Cardiac muscle cell (in vitro differentiated cells and primary cell): ENCODE measurements at places on chromosomes 2 and 18. TPM values are rescaled to one million over a fixed set of nuclear protein-coding genes. Genes with fewer than 3 reads are reported as not detected.

GRCh38 chr2:113390124-113390849 lies 47.2 kb upstream of the ZNG1B start:
- H3K4me3 ChIP-seq: no peak overlapping the region
- H3K27me3 ChIP-seq: no peaks in the 10 kb centered on the region
- DNase-seq: peak; percentile 51
- no peak overlapping the region for H3K27ac ChIP-seq
- H3K4me1 ChIP-seq: no peaks in the 10 kb centered on the region

- H3K27me3 ChIP-seq: no peaks in the 10 kb centered on the region
- no peak overlapping the region for H3K4me3 ChIP-seq
- H3K4me1 ChIP-seq: no peaks in the 10 kb centered on the region
- no peak for DNase-seq
Measured at GRCh38 chr2:199775267-199775666, 75.7 kb downstream of the FTCDNL1 start.

Gene ME2
- 33.4 and 47.3 TPM in 2 replicates for total RNA-seq

- H3K4me1 ChIP-seq: no peaks in the 10 kb centered on the region
- H3K4me3 ChIP-seq: no peak overlapping the region
- peak; percentile 21 for DNase-seq
- H3K27ac ChIP-seq: no peak overlapping the region
- H3K36me3 ChIP-seq: no peaks in the 10 kb centered on the region
Measured at GRCh38 chr2:19021721-19022120, 336.7 kb downstream of the OSR1 start.

GRCh38 chr18:72867746-72868584 lies at the start of gene NETO1:
Gene NETO1, minus strand, starts transcription at chr18:72867987. Its CDS starts 696 bp downstream, at chr18:72867291.
- no peaks in the 10 kb centered on the region for H3K4me1 ChIP-seq
- no peak within 1 kb of the TSS for H3K27ac ChIP-seq
- H3K36me3 ChIP-seq: no peaks in the 10 kb centered on the region
- peak within 1 kb of the TSS; percentile 57 for H3K4me3 ChIP-seq
- DNase-seq: peak; percentile 54

Gene SPEG
- total RNA-seq: 275 and 292 TPM in 2 replicates

DNA sequence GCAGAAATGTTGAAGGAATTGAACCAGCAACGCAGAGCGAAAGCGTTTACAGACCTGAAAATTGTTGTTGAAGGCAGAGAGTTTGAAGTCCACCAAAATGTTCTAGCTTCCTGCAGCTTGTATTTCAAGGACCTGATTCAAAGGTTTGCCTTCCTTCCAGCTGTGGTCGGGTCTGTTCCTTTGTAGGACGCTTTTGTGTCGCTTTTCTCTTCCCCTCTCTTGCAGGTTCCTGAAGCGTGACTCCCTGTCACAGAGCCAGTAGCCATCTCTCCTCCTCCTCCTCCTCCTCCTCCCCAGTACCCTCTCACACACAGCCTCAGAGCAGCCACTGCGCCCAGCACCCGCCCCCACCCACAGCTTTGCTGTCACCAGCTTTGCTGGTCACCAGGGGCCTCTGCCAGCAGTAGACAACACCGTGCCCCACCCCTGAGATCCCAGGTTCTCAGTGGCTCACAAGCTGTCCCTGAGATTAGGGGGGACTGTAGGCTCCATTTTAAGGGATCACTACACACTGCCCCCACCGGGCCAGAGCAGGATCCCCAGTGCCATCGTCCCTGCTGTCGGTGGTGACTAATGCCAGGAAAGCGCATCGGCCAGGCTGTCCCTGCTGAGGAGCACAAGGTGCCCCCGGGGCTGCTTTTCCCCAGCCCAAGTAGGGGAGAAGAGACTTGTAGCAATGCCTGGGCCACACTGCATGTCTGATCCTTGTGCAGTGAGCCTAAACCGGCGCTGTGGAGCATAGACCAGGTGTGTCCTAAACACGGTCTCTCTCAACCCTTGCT lies 242.3 kb downstream of the ATAD2B start:
- DNase-seq: no peak
- no peaks in the 10 kb centered on the region for H3K4me1 ChIP-seq
- no peaks in the 10 kb centered on the region for H3K27me3 ChIP-seq
- no peak overlapping the region for H3K4me3 ChIP-seq

Gene KIAA2012
- total RNA-seq: 0.21 TPM in 1 of 2 replicates, not detected in the other

- H3K27me3 ChIP-seq: no peaks in the 10 kb centered on the region
- H3K4me1 ChIP-seq: peaks cover 22% of the 10 kb centered on the region
- DNase-seq: peak; percentile 71
- no peaks in the 10 kb centered on the region for H3K36me3 ChIP-seq
- no peak overlapping the region for H3K4me3 ChIP-seq
Measured at GRCh38 chr2:191166111-191166755, 15.4 kb upstream of the STAT4 start.

GRCh38 chr18:72543357-72544055 lies 636 bp downstream of the CBLN2 start:
- H3K4me1 ChIP-seq: no peaks in the 10 kb centered on the region
- no peak for DNase-seq
- H3K36me3 ChIP-seq: no peaks in the 10 kb centered on the region
- no peak overlapping the region for H3K27ac ChIP-seq
- peaks cover 49% of the 10 kb centered on the region for H3K27me3 ChIP-seq
- peak overlapping the region; percentile 42 for H3K4me3 ChIP-seq

Gene SIX3
- total RNA-seq: not detected in 2 replicates

Gene CNGA3
- total RNA-seq: 0.04 TPM in 1 of 2 replicates, not detected in the other

DNA sequence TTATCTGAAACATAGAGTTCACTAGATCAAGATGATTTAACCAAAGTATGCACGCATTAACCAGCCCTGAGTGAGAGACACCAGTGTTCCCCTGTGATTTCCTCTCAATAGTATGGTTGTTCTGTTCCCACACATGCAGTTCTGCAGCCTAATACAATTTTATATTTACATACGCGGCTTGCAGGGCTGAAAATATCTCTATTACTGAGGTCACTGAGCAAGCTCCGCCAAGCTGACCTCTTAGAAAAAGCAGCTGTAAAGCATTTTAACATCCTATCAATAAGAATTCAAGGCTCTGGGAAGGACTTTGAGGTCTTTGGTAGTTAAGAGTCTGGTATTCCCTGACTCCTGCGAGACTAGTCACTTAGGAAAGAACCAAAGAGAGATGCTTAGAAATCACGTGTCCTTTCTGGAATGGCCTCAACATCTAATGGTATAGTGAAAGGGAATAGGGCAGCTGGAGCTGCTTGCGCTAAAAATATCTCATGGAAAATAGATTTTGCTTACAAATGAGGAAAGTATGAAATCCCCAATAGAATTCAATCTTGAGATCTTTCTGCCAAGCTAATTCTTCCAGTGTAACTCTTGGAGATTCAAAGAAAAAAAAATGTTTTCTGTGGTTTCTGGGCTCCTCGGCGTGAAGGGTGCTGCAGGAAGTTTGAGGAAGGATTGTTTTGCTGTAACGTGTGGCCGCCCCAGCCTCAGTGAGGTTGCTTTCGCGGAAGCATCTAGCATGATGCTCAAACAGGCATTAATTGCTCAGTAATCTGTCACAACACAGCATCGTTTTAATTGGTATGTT lies 59.2 kb downstream of the DOCK10 start:
- no peak overlapping the region for H3K27ac ChIP-seq
- peak; percentile 82 for DNase-seq
- H3K4me1 ChIP-seq: no peaks in the 10 kb centered on the region
- no peaks in the 10 kb centered on the region for H3K36me3 ChIP-seq

DNA sequence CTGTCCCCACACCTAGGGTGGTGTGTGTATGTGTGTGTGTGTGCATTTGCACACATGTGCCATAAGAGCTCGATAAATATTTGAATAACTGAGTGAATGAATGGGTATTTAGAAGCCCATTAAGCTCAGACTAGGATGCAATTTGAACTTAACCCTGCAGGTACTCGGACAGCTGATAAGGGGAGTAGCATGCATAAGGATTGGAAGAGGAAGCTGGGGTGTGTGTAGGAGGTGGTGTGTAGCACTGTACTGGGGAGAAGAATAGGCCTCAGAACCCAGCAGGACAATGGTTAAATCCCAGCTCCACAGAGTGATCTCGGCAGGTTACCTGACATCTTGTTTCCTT lies 1.8 kb upstream of the KCNF1 start:
- no peak for DNase-seq
- no peak overlapping the region for H3K4me3 ChIP-seq
- H3K4me1 ChIP-seq: no peaks in the 10 kb centered on the region
- no peaks in the 10 kb centered on the region for H3K36me3 ChIP-seq
- no peak overlapping the region for H3K27ac ChIP-seq

- no peaks in the 10 kb centered on the region for H3K27me3 ChIP-seq
- DNase-seq: no peak
- no peaks in the 10 kb centered on the region for H3K4me1 ChIP-seq
- H3K4me3 ChIP-seq: no peak overlapping the region
Measured at GRCh38 chr2:226969417-226970080, 133.7 kb downstream of the RHBDD1 start.

GRCh38 chr2:83079007-83079406 lies 1380.1 kb downstream of the SUCLG1 start:
- H3K4me3 ChIP-seq: no peak overlapping the region
- no peak for DNase-seq
- no peak overlapping the region for H3K27ac ChIP-seq

- H3K4me3 ChIP-seq: no peak overlapping the region
- no peaks in the 10 kb centered on the region for H3K4me1 ChIP-seq
- DNase-seq: no peak
- H3K36me3 ChIP-seq: no peaks in the 10 kb centered on the region
Measured at GRCh38 chr2:209686448-209686847, 85.2 kb upstream of the UNC80 start.

Gene TCF23
- total RNA-seq: not detected in 2 replicates

Gene VIL1
- 0.63 and 1.1 TPM in 2 replicates for total RNA-seq

Gene ALPP
- not detected in 2 replicates for total RNA-seq

DNA sequence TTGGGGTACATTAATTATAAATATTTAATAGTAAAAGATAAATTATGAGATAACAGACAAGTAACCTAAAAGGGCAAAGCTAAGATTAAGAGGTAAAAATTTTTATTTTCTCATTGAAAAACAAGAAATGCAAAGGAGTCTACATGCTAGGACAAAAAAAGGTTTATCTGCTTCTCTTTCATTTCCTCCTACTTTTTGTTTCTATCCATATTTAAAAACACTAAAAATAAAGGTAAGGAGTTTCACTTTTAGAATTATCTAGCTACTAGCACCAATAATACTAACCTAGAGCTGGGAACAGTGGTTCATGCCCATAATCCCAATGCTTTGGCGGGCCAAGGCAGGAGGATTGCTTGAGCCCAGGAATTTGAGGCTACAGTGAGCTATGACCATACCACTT lies 1551.7 kb upstream of the SLC39A10 start:
- no peaks in the 10 kb centered on the region for H3K27me3 ChIP-seq
- no peaks in the 10 kb centered on the region for H3K4me1 ChIP-seq
- H3K27ac ChIP-seq: no peak overlapping the region
- no peaks in the 10 kb centered on the region for H3K36me3 ChIP-seq
- no peak overlapping the region for H3K4me3 ChIP-seq
- DNase-seq: no peak

Gene OTX1
- total RNA-seq: 0.14 and 0.66 TPM in 2 replicates

Gene ECEL1
- 1.6 and 2.3 TPM in 2 replicates for total RNA-seq

Gene ACOXL
- total RNA-seq: 1.7 and 2.4 TPM in 2 replicates

Gene CNDP1
- total RNA-seq: 1.6 TPM in 1 of 2 replicates, not detected in the other

DNA sequence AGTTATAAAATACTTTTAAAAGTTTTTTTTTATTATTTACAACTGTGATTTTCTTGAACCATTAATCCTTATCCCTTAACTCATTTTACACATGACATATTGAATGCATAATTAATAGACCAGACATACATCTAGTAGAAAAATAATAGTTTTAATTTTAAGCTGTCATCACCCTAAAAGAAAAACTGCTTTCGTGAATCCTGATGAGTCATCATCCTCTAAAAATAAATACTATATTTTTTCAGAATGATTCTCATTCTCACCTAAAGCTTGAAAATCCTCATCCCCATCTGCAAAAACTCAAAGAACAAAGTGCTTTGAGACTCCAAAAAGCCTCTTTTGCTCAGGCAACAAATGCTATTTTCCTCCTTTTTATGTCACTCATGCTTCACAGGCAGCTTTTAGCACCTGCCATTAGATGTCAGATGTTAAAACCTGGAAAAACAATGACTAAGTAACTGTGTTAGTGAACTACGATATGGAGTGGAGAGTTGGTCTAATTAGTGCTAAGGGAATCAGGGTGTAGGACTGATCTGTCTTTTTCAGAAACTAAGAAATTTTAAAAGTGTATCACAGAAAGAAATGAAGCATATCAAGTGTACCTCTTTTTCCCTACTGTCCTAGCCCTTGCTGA lies 297.6 kb downstream of the TMX3 start:
- H3K27ac ChIP-seq: no peak overlapping the region
- DNase-seq: no peak
- H3K27me3 ChIP-seq: no peaks in the 10 kb centered on the region
- H3K4me1 ChIP-seq: no peaks in the 10 kb centered on the region
- no peaks in the 10 kb centered on the region for H3K36me3 ChIP-seq

Gene MYL12B
- total RNA-seq: 74.8 and 137 TPM in 2 replicates

DNA sequence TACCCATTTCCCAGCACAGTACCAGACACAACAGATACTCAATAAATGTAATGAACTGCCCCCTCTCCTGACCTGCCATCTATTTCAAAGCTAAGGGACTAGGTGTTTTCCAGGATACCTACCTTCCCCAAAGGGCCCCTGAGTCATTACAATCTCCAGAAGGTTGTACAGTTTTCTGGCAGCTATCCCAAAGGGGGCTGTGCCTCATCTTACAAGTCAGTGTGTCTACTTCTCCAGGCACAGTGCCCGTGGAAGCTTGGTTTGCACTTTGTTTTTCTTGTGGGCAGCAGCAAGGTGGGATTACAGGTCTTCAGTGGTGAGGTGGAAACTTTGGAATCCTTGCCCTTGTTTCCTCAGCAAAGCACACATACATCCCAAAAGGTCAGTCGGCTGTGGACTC lies 62.8 kb upstream of the CYP26B1 start:
- H3K4me1 ChIP-seq: peaks cover 2% of the 10 kb centered on the region
- no peaks in the 10 kb centered on the region for H3K27me3 ChIP-seq
- H3K27ac ChIP-seq: no peak overlapping the region
- no peaks in the 10 kb centered on the region for H3K36me3 ChIP-seq

Gene TEKT4
- not detected in 2 replicates for total RNA-seq

GRCh38 chr2:82340578-82341053 lies 2036.1 kb upstream of the LRRTM1 start:
- DNase-seq: no peak
- H3K27me3 ChIP-seq: no peaks in the 10 kb centered on the region
- H3K4me3 ChIP-seq: no peak overlapping the region
- no peaks in the 10 kb centered on the region for H3K4me1 ChIP-seq
- H3K36me3 ChIP-seq: no peaks in the 10 kb centered on the region
